Transverse colon (tissue), 4 donors: ENCODE measurements at places on chromosomes 16 and 17.

DNA sequence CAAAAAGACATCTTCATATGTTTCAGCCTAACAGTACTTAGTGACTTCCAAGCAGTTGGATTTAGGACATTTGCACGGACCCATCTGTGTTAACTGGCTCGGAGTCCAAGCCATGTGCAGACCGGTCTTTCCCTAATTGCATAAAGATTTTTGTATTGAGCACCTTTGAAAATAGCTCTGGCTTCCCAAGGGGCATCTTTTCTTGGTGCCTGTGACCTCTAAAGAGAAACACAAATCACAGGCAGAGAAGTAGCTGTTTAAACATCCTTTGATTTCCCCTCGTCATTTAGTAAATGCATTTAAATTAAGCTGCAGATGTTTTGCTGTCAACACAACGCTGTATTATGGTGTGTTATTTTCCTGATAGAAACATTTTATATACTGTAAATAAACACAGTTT is 288.2 kb upstream of the SALL1 start:
- DNase-seq, result no peak

DNA sequence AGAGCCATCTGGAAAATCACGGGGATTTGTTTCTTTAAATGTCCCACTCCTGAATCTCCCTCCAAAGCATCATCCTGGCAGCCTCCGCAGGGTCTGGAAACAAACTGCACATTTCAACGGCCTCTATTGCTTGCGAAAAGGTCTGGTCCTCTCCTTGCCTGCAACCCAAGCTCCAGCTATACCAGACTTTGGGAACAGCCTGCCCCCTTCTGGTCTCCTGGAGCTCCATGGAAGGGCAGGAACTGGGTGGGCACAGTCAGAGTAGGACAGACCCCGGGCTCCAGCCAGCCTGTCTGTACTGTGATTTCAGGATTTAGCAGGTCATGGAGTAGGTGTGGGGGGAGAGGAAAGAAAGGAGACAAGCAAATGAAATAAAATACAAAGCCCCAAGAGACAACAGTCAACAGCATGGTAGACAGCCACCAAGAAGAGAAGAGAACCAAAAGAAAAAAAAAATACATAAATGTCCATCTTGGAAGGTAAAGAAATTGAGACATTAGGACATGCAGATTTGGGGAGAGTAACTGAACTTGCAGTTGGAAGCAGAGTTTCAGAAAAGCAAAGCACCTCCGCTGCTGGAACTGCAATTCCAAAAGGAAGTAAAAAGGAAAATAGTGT is 2.7 kb downstream of the XYLT1 start:
- DNase-seq, result peak; percentile 80

GRCh38 chr16:84567286-84567962 is 50.5 kb downstream of the COTL1 start:
- no peak for DNase-seq

DNA sequence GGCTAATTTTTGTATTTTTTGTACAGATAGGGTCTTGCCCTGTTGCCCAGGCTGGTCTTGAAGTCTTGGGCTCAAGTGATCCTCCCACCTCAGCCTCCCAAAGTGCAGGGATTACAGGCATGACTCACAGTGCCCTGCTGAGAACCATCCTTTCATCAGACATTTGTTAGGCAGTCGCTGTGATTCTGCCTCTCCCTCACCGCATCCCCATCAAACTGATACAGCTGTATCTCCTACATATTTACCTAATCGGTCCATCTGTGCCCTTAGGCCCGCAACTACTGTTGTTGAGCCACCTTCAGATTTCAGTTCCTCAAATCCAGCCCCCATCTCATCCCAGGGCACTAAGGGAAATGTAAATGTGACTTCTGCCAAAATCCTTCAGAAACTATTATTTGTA is 2.0 kb upstream of the SLC43A2 start:
- DNase-seq, result no peak

DNA sequence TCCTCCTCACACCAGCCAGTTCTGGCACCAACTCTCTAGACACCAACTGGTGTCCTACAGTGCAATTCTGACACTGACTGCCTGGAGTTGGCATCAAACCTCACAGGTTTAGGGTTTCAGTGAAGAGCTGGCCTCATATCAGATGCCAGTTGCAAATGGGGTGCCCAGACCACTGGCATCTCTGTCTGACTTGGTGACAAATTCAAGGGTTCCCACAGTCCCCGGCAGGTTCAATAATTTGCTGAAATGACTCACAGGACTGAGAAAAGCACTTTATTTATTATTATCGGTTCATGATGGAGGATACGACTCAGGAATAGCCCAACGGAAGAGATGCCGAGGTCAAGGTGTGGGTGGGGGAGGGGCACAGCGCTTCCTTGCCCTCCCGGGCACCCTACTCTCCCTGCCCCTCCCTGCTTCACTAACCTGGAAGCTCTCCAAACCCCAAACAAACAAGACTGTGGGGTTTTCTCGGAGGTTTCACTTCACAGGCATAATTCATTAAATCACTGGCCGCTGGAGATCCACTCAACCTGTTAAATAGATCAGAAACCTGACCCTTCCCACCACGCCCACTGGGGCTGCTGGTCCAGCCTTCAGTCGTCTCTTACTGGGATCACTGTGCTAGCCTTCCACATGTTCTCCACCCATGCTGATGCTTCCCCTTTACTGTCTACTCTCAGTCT is 1.7 kb upstream of the NLRP1 start:
- no peak for DNase-seq
